ENCODE measurements at places on chromosomes 4 and X.

DNA sequence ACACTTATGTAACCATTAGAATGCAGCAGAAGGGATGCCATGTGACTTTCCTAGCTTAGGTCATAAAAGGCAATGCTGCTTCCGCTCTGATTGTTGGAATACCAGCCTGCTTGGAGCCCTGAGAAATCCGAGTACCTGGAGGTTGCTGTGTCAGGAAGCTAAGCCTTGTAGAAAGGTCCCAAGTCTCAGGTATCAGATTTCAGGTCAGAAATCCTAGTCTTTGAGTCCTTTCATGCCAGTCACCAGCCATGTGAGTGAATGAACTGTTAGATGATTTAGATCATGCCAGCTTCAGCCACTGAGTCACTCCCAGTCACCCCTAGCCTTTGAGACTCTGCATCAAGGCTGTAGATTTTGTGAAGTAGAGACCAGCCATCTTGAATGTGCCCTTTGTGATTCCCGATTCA lies 23.5 kb downstream of the RAP1GDS1 start:
- no peak for DNase-seq

GRCh38 chr4:121072224-121073003 lies at the start of gene NDNF:
Gene NDNF (minus strand): TSS chr4:121072535. CDS start chr4:121045837, 26,698 bp downstream.
- peak; percentile 20 for DNase-seq

DNA sequence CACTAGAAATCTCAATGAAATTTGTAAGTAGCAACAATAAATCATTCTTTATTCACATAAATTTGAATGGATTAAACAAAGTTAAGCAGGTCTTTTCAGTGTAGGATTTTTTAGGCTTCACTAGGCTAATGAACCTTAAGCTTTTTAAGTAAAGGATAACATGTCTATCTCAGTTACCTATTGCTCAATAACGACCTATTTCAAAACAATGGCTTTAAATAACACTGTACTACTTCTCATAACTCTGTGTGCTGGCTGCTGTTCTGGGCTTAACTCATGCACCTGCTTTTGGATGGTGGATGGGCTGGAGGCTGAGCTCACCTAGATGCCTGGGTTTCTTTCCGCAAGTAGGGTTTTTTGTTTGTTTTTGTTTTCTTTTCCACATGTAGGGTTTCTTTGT lies 495.0 kb upstream of the SLIT2 start:
- DNase-seq: no peak

- no peak for DNase-seq
Measured at GRCh38 chrX:13994104-13994503, 35.6 kb downstream of the GEMIN8 start.

DNA sequence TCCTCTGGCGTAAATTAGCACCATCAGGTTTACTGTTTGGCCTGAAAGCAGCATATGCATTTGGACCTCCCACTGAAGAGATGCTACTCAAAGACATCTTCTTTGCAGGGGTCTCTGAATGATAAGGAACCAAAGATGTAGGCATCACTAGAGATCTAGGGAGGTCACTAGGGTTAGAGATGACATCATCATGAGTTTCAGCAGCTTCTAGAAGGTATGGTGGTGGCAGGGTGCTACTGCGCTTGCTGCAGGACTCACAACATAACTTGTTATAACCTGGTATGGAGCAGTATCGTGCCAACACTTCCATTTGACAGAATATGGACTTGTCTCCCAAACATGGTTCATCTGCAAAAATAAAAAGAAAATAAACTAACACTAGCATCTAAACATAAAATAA lies 251.6 kb downstream of the NPFFR2 start:
- no peak for DNase-seq

GRCh38 chrX:69293776-69294601 lies 128.7 kb upstream of the PJA1 start:
- DNase-seq: no peak

GRCh38 chrX:108537005-108537404 lies 97.4 kb downstream of the COL4A5 start:
- DNase-seq: peak; percentile 53

DNA sequence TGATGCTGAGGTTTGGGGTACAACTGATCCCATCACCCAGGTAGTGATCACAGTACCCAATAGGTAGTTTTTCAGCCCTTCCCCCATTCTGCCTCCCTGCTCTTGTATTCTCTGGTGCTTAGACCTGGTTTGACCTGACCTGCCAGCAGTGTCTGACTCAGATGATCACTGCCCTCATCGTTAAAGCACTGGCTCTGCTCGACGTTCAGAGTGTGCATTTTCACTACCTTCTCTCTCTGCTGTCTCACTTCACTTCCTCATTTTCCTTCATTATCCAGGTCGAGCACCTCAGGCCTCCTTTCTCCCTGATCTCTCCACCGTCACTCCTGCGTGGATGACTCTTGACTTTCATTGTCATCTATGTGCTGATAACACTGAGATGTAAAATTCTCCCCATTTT lies 83.6 kb downstream of the PARM1 start:
- DNase-seq: no peak

GRCh38 chrX:6574762-6575161 lies 39.8 kb upstream of the VCX3A start:
- no peak for DNase-seq

DNA sequence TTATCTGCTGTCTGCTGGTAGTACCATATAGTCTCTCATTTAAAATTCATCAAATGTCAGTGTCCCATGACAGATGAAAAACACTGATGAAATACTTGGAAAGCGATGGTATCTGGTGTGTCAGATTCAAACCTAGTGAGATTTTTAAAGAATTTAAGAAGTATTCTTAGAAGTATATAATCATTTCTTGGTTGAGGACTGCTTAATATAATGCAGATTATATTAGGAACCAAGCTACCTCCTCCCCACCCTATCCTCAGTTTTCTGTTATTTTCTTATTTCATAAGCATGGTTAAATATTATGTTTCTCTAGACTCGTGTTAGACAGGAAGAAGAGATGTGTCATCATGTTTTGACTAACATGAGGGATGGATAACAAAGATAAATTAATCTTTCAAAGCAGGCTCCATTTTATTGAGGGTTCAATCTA lies 118.5 kb downstream of the GLUD2 start:
- DNase-seq: no peak

DNA sequence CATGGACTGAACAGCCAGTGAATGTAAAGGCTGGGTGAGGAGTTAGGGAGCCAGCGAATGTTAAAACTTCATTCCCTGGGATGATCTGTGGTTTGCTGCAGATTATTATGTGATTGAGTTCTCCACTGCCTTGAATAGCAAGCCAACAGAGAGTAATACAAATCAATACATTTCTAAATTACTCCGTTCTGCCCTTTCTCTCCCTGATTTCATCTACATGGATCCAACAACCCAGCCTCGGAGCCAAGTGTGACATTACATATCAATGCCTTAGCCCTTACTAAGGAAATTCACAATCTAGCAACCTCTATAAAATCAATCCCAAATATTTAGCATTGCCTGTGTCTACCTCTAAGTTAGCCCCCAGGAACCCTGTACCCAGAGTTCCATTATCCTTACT lies 11.0 kb downstream of the HSD17B13 start:
- no peak for DNase-seq

GRCh38 chr4:36747277-36748129 lies 466.1 kb downstream of the DTHD1 start:
- no peak for DNase-seq

- DNase-seq: no peak
Measured at GRCh38 chrX:23732704-23733103, 10.4 kb downstream of the ACOT9 start.

DNA sequence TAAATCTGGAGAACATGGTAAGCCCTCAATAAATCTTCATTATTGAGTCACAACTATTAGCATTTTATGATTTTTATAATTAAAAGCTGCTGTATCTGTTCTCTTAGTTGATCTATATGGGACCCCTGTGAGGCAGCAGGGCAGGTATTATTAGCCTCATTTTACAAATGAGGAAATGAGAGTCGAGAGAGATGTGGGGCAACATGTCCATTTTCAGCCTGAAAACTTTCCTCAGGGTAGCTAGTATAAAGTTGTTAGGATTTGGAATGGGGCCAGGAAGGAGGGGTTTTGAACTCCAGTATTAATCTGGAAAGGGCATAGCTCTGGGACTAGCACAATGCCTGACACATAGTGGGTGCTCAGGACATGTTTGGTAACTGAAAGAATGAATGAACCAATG lies 191.7 kb upstream of the GPC4 start:
- no peak for DNase-seq

DNA sequence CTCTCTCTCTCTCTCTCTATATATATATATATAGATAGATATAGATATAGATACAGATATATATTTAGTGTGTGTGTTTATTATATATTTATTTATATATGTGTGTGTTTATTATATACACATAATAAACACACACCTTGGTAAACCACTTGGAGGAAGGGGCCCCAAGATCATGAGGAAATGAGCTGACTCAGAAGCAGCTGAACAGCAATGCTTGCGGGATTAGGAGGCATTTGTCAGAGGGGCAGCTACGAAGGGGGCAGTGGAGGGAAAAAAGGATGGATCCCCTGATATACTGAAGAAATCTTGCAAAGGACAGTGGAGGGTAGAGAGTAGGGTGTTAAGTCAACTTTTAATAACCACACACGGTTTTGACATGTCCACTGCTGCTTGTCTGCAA lies 120.0 kb upstream of the SORBS2 start:
- DNase-seq: no peak

DNA sequence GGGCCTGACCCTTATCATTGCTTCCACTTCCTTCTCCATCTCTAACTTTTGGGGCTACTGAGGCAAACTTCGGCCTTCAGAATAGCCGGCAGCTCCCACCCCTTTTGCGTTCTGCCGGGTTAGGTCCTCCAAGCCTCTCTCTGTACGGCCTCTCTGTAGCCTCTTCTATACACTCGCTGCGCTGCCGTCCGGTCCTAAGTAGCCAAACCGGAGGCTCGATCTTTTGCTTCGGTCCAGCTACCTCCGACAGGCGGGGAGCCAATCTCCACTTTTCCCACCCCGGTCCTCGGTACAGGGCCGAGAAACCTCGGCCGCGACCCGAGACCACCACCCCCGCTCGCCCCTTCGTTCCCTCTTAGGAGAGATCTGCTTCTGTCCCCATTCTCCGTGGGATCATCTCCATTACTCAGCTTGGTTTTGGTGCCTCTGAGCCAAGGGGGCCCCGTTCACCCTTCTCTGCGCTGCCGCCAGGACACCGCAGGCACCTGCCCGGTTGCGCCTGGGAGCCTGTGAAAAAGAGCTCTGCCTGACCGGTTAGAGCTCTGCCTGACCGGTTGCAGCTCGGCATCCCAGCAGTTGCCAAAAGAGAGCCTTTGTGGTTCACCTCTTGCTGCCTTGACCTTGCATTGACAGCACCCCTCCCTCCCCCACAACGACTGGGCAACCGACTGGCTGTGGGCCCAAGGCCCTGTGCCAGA lies 1.0 kb upstream of the HTR2C start:
- no peak for DNase-seq

DNA sequence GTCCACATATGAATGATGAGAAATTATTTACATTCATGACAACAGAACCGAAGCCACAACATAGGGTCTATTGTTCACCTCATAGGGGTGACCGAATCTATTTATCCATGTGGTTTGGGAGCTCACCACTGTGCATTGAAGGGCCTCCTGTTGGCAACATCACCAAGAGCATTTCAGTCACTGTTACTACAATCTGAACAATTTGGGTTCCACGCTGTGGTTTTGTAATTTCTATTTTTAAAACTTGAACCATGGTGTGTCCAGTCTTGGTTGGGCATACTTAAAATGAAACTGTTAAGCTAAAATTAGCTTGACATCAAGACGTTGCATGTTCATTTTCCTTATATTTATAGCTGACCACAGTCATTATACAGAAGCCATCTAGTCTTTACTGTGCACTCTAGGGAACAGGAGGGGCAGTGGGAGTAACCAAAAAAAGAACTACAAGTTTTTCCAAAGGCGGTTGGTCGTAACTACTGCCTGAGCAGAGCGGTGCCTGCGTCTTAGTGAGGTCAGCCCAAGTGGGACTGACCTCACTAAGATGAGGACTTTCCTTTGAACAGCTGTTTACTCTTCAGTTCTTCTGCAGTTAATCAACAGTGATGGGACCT lies 192.1 kb downstream of the SPRY1 start:
- DNase-seq: no peak

DNA sequence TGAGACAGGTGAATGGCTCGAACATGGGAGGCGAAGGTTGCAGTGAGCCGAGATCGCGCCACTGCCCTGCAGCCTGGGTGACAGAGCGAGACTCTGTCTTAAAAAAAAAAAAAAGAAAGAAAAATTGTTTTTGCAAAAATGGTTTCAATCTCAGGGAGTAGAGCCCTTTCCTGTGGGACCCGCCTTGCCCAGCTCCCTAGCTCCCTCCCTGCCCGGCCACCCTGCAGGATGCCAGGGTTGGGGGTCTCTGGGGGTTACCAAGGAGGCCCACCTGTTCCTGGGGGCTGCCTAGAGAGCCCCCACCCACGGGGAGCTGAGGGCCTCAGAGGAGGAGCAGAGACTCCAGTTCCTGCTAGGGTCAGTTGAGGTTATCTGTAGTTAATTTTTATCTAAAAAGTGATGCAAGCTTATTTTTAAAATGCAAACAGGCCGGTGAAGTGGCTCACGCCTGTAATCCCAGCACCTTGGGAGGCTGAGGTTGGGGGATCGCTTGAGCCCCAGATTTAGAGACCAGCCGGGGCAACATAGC lies 18.7 kb upstream of the PLCXD1 start:
- DNase-seq: no peak

GRCh38 chrX:21989384-21989783 lies 42.7 kb upstream of the PHEX start:
- DNase-seq: no peak

- DNase-seq: no peak
Measured at GRCh38 chrX:52576474-52576873, 59.6 kb upstream of the XAGE1B start.

DNA sequence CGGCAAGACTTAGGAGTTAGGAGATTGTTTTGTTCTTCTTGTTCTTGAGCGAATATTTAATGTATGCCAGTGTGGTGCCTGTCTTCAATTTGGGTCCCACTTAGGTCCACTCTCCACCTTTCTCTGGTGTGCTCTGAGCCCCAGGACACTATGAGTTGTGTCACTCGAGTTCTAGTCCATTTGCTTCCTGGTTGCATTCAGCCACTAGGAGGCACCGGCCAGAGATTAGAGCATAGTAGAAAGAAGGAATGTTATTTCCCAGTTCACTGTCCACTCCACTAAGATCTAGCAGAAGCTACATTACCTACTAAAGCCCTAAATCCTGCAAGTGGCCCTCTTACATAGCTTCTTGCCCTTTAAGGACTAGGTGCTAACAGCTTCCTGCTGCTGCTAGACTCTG lies 326.9 kb downstream of the NAF1 start:
- no peak for DNase-seq

GRCh38 chr4:6989331-6989923 lies 53.7 kb upstream of the TADA2B start:
- DNase-seq: no peak

DNA sequence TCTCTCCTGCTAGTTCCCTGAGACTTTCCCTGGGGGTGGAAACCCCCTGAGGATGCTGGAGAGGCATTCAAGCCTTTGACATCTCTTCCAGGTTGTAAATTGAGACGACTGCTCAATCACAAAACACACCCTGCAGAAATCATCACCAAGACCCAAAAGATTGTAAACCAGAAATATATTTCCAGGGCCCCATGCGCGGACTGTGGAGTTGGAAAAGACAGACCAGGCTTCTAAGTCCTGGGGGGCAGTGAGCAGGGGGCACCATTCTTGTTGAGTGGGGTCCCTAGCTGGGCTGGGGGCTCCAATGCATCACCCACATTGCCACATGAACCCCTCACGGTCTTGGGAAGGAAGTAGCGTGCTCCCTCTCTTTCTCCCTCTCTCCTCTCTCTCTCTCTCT lies 87.9 kb upstream of the C4orf50 start:
- no peak for DNase-seq

All from hematopoietic multipotent progenitor cell treated with erythropoietin and hydrocortisone succinate and interleukin-3 and kit ligand, for 6 days (in vitro differentiated cells).